ENCODE measurements at places on chromosomes 3 and 15.

DNA sequence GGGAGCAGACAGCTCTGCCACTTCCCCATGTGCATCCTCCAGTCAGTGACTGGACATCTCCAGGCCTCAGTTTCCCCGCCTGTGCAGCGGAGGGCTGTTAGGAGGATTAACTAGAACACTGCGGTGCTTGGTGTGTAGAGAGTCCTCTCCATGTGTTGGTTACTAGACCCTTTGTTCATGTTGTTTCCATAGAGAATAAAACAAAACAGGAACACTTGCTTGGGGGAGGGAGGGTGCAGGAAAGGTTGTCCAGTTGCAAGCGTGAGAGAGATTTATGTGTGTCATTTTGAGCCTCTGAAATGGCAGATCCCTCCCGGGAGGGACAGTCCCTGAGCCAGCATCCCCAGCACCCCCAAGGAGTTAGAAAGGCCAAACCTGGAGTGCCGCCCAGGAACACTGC, 184.0 kb upstream of the LYSMD4 start:
- DNase-seq = no peak

- DNase-seq = no peak
Observed at GRCh38 chr15:92803536-92803851, 96.6 kb upstream of the CHD2 start.

- no peak for DNase-seq
Observed at GRCh38 chr15:63449731-63450130, 54.7 kb upstream of the USP3 start.

- DNase-seq = no peak
Observed at GRCh38 chr3:160125258-160125657, 100.0 kb upstream of the C3orf80 start.

GRCh38 chr3:174873832-174874657, 14.9 kb downstream of the NAALADL2 start:
- DNase-seq = no peak

GRCh38 chr3:189756582-189757078, 125.4 kb downstream of the TP63 start:
- DNase-seq = no peak

- no peak for DNase-seq
Observed at GRCh38 chr15:98668566-98669308, 20.4 kb downstream of the IGF1R start.

DNA sequence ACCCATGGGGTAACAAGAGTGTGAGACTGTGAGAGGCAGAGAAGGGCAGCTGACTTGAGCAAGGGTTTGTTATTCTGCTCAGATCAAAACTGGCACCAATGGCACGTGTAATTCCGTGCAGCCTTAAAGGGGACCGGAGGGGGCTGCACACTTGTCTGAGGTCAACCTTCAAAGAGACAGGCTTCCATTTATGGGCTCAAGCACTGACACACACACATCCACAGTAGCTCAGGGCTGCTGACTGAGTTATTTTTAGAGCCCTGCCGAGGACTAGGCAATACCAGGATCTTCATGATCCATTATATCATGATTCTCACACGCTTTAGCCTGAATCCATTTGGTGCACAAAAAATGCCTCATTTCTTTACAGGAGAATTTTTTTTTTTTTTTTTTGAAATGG, 20.6 kb upstream of the SPTBN5 start:
- DNase-seq = no peak

GRCh38 chr15:52872036-52872818, 82.1 kb upstream of the ONECUT1 start:
- DNase-seq = no peak

- DNase-seq = no peak
Observed at GRCh38 chr15:63974021-63974420, 72.3 kb downstream of the DAPK2 start.

DNA sequence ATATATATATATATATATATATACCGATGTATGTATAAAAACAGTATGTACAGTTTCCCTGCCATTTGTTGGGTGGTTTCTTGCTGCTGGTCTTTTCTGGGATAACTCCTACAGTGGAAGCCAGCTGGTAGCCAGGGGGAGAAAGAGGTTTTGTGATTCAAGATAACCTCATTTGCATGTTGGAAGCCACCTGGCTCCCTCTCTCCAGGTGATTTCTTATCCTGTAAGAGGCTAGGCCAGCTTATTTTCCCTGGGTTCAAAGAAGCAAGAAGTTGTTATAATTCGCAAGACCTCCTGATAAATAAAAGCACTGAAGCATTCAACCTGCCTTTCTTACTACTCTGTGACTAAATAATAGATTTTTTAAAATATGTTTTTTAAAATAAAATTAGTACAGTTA, 443.3 kb downstream of the VGLL3 start:
- DNase-seq = no peak

DNA sequence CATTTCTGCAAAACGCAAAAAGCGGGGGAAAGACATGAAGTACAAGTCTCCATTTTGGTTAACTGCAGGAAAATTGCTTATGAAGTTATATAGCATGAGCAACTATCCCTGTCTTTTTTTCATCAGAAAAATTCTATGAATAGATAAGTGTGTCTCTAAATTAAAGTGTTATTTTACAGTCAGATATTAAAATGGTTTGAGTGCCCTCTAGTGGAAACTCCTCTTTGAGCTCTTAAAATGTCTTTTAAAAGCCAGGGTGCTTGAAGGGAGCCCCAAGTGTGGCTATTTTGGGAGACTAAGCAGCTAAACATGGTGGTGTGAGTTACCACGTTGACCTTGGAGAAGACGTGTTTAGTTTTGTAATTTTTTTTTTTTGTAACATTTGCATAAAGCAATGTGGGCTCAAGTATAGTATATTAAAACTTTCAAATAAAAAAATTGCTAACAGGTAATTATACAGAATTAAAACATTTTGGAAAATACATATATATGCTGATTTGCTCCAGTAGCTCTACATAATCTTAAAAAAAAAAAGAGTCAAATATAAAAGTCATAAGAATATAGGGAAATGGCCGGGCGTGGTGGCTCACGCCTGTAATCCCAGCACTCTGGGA, 77.2 kb downstream of the PPP2R3A start:
- DNase-seq = peak; percentile 40

GRCh38 chr15:52540374-52541012, 11.8 kb upstream of the MYO5A start:
- no peak for DNase-seq

GRCh38 chr3:128098234-128098633, 25.4 kb downstream of the RUVBL1 start:
- no peak for DNase-seq

DNA sequence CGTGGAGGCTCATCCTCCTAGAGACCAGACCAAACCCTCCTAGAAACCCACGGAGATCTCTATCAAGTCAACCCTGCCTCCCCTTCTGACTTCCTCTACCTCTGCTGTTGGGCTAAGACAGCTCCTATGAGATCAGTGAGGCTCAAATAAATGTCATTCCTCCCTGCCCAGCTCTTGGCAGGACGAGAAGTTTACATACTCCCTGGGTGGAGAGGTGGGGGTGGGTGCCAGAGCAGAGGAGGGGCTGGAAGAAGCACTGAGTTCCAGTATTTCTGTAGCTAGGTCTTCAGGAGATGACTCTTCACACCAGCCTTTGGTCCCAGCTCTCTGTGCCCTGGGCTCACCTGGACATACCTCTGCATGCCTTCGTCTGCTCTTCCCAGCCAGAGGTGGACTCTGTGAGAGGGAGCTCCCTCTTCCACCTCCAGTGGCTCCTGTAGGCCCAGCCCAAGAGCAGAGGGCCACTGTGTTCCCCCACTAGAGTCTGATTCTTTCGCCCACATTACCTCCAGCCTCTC, 42.4 kb upstream of the TLE3 start:
- no peak for DNase-seq

DNA sequence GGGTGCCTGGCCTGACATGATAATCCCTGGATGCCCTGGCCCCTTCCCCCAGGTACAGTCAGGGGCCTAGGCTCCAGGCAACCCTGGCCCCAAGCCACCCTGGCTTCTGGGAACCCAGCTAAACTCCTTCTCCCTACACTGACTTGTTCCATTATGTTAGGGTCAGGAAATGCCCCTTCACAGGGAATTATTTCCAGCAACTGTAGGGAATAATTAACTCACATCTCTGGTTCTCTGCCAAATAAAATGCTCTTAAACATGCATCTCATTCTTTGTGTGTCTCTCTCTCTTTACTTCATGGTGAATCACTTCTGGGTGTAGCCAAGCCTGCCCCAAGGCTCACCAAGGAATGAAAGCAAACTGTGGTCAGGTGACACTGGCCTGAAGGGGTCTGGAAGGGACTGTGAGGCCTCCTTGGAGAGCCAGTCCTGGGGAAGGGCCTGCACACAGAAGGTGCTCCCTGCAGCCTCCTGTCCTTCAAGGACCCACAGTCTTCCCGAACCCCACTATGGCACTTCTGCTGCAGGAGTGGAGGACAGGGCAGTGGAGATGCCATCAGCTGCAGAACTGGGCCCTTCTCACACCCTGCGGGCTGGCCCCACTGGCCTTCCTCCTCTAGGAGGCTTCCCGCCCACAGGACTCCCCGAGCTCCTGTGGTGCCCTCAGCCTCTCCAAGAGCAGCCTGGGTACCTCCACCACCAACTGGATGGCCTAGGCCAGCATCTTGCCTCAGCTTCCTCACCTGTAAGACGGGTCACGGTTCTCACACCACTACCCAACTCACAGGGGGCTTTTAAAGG, 17.6 kb downstream of the TKT start:
- peak; percentile 85 for DNase-seq

DNA sequence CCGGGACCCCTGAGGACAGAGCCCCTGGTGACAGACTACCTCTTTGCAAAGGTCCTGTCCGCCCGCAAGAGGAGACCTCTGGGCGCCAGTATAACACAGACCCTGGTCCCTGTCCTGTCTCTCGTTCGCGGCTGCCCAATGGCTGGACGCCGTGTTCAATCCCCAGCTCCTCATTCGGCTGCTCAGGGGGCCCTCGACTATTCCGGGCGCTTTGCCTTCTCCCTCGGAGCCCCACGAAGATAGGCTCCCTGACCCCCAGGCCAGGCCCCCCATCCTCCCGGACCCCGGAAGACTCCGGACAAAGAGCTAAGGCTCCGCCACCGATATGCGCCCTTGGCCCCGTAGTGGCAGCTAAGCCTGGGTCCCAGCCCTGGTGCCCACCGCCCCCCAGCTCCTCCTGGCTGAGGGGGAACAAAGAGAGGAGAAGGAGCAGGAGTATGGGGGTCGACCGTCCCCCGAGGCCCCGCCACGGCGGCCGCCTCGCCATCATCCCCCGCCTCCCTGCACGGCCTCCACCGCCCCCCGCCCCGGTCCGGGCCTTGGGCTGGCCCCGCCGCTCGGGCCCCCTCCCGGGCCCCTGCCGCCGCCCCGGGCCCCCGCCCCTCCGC, 437 bp downstream of the CELSR3 start:
- no peak for DNase-seq

DNA sequence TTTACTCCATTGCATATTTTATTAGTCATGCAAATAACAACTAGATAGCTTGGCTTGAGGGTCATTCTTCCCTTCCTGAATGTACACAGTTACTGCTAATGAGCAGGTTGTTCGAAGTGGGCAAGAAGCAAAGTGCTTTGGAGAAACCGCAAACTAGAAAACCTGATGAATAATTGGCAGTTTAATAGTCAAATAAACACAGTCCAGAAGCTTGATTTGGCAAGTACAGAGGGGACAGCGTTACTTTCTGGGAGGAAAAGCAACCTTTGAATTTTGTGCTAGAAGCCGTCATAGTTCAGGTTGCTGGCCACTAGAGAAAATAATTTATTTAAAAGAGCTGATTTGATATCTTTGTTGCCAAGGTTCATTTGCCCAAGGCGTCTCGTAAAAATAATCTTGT, 94.9 kb downstream of the MFSD1 start:
- no peak for DNase-seq

DNA sequence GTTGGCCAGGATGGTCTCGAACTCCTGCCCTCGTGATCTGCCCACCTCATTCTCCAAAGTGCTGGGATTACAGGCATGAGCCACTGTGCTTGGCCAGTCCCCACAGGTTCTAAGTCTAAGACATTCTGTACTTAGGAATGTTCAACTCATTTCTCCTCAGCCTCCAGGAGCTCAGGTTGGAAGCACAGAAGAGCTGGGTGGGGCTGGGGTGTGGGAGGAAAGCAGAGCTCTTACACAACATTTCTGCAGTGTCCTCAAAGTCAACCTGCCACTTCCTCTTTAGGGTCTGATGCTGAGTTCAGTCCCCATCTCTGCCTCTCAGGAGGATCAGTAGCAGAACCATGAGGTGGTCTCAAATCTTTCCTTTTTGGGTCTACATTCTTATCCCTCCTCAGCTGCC, 75.5 kb downstream of the MRPL46 start:
- DNase-seq = no peak

GRCh38 chr3:100128565-100128964, 14.3 kb upstream of the FILIP1L start:
- DNase-seq = no peak

- DNase-seq = no peak
Observed at GRCh38 chr15:71118881-71119632, 3.8 kb downstream of the THSD4 start.

DNA sequence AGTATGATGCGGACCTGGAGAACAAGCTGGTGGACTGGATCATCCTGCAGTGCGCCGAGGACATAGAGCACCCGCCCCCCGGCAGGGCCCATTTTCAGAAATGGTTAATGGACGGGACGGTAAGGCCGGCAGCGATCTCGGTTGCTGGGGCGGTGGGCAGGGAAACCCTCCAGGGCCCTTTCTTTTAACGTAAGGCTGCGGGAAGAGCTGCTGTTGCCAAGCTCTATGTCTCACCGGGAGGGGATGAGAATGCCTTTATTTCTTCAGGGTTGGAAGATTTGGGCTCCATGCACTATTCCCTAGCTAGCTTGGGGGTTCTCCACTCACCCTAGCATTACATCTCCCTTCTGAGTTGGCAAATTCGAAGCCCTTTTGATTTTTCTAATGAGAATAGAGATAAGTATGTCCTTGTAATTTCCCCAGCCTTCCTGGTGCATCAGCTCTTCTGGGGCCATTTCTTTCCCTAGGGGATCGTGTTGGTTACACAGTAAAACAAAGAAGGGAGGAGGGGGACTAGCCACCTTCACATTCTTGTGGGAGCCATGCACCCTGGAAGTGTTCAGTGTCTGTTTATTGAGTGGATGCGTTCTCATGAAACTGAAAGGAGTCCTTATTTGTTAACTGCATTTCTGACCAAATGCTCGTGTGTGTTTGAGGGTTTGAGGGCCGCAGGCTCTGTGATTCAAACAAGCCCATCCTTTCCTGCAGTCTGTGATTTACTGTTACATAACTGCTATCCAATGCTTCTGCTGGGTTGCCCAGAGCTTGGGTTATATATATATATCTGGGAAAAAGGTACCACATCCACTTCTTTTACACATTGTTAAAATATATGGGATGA, 982 bp downstream of the TAGLN3 start:
- DNase-seq = no peak

- no peak for DNase-seq
Observed at GRCh38 chr3:190825386-190826016, 37.0 kb downstream of the GMNC start.

DNA sequence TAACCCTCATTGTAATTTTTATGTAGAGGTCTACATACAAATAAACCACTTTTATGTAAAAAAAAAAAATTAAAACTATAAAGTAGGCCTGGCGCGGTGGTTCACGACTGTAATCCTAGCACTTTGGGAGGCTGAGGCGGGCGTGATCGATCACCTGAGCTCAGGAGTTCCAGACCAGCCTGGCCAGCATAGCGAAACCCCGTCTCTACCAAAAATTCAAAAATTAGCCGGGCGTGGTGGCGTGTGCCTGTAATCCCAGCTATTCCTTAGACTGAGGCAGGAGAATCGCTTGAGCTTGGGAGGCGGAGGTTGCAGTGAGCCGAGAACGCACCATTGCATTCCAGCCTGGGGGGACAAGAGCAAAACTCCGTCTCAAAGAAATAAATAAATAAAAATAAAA, 766 bp upstream of the SLC12A6 start:
- DNase-seq = no peak

GRCh38 chr15:86863226-86863915, 783.7 kb downstream of the AGBL1 start:
- no peak for DNase-seq

Data from HFF-Myc (cell line).